ENCODE measurements at places on chromosomes 3 and 15.

- DNase-seq = no peak
These were observed 87.1 kb downstream of the CGNL1 start for GRCh38 chr15:57463360-57463759.

DNA sequence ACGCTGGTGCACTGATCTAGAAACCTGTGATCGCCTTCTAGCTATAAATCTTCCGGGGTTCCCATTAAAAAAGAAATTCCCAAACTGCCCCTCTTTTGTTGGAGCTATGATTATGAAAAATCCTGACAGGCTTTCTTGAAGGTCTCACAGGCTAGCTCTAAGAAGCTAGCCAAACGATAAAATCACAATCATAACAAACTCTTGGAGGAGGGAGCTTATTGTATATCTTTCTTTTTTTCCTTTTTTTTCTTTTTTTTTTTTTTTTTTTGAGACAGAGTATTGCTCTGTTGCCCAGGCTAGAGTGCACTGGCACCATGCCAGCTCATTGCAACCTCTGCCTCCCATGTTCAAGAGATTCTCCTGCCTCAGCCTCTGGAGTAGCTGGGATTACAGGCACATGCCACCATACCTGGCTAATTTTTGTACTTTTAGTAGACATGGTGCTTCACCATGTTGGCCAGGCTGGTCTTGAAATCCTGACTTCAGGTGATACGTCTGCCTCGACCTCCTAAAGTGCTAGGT, 72.0 kb downstream of the MYO1E start:
- no peak for DNase-seq

DNA sequence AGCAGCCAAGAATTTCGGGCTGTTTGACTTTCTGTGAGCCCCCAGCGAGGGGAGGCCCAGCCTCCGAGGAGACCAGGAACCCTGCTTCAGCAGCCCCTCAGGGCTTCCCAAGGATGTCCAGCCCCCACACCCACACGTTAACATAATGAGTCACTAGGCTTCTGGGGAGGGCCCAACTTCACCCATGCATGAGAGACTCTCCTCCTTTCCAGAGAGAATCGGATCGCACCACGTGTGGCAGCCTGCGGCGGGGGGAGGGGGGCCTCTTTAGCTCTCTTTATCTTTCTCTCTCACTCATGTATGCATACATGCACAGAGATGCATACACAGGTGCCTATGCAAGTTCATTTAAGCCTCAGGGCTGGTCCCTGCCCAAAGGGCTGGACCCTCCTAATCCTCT, 3.1 kb upstream of the AP2M1 start:
- DNase-seq = no peak

- DNase-seq = no peak
These were observed 84.2 kb downstream of the FOXP1 start for GRCh38 chr3:71499227-71499876.

GRCh38 chr15:100250176-100250800, 91.5 kb downstream of the ADAMTS17 start:
- no peak for DNase-seq

DNA sequence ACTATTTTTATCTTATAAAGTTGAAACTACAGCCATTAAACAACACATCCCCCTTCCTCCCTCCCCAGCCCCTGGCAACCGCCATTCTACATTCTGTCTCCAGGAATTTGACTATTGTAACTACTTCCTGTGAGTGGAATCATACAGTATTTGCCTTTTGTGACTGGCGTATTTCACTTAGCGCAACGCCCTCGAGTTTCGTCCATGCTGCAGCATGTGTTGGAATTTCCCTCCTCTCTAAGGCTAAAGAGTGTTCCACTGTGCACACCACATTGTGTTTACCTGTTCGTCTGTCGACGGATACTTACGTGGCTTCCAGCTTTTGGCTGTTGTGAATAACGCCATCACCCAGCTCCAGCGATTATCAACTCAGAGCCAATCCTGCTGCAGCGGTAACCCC, 52.0 kb upstream of the DLG1 start:
- no peak for DNase-seq

DNA sequence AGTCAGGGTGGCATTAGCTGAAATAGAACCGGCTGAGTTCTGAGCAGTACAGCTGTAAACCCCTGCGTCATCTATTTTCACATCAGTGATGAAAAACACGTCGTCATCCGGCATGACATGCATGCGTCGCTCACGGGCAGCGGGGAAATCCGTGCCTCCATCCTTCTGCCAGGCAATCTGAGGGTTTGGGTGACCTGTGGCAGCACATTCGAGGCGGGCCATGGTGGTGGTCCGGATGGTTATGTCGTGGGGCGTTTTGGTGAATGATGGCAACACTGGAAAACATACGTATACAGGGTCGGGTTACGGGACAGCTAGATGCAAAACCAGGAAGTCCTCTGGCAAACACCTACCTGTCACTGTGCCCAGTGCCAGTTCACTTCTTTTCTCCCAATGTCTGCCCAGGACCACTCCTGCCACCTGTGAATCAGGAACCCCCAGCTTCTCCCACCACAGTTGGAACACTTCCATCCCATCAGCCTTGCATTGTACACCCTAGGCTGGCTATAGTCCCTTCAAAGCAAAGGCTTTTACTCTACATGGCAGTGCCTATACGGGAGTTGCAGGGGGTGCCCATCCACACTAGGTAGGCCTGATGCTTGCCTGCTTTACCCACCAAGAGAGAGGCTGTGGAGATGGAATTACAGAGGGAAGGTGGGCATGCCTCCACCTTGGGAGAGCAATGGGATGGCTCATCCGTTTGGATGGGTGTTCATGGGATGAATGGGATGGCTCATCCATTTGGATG, 116.7 kb downstream of the LRIG1 start:
- DNase-seq = no peak

DNA sequence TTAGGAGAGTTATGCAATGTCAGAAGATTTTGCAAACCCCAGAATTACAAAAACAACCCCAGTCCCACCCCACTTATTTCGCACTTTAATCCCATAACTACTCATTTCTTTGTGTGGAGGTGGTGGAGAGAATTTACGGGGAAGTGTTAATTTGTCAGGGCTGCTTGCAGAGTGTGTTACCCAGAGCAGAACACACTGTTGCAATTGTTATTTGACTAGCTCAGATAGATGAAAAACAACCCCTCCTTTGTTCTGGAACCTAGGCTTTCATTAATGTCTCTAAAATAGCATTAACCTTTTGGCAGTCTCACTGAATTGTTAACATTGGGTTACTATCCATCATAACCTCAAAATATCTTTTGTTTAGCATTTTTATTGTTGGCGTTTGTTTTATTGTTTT, 55.8 kb upstream of the MINAR1 start:
- no peak for DNase-seq

- no peak for DNase-seq
These were observed 438.7 kb upstream of the C2CD4B start for GRCh38 chr15:62603742-62604141.
